ENCODE measurements at places on chromosomes 1 and 21. TPM values are rescaled to one million over a fixed set of nuclear protein-coding genes. Genes with fewer than 3 reads are reported as not detected.

TCHH gene
- 0.09 TPM for total RNA-seq

- no peak for DNase-seq
These were observed 192.4 kb upstream of the RNPC3 start for GRCh38 chr1:103333141-103333540.

- no peak for DNase-seq
These were observed 29.6 kb upstream of the CACHD1 start for GRCh38 chr1:64440183-64440826.

LCE3D gene
- total RNA-seq = not detected

- DNase-seq = no peak
These were observed 1202.3 kb downstream of the NCAM2 start for GRCh38 chr21:22200378-22201092.

DNA sequence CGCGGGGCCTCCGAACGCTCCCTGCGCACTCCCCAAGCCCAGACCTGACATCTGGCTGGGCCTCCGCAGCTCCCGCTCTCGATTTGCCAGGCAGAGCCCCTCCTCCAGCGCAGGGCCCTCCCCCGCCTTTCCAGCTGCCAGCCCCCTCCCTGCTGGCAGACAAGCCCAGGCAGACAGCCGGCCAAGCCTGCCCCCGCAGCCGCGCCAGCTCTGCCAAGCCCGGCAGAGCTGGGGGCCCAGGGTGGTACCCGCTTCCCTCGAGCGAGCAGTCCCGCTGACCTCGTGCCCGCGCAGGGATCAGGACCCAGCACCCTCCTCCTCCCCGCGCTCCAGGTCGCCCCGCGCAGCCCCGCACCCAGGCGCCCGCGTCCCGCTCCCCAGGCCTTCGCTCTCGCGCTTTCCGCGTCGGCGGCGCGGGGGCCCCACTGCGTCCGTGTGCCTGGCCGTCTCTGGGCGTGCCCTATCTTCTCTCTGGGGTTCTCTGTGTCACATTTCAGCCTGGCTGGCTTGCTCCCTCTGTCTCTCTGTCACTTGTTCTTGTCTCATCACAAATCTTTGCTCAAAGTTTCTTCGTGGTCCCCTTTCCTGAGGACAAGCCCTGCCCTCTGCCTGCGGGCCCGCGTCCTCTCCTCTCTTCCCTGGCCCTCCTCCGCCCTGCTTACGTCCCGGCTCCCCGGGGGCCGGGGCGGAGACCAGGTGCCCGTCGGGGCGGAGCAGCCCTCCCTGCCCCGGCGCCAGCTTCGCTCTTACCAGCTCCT lies 580 bp downstream of the INKA2 start:
- DNase-seq = peak; percentile 39

DNA sequence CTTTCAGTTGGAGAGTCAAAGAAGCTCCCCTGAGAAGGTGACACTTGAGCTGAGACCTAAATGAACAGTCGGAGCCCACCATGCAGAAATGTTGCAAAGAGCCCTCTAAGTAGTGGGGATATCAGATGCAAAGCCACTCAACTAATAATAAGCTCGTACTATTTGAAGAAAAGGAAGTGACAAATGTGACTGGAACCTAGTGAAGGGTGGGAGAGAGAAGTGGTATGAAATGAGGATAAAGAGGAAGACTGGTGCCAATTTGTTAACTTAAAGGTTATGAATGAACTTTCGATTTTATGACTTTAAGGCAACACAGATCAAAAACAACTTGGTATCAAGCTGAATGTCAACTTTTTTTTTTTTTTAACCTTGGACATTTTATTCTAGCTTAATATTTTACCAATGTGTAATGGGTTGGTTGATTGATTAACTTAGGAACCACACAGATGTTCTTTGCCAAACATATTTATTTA lies 14.7 kb downstream of the LYPLAL1 start:
- no peak for DNase-seq

IL22RA1 gene
- total RNA-seq = not detected

DNA sequence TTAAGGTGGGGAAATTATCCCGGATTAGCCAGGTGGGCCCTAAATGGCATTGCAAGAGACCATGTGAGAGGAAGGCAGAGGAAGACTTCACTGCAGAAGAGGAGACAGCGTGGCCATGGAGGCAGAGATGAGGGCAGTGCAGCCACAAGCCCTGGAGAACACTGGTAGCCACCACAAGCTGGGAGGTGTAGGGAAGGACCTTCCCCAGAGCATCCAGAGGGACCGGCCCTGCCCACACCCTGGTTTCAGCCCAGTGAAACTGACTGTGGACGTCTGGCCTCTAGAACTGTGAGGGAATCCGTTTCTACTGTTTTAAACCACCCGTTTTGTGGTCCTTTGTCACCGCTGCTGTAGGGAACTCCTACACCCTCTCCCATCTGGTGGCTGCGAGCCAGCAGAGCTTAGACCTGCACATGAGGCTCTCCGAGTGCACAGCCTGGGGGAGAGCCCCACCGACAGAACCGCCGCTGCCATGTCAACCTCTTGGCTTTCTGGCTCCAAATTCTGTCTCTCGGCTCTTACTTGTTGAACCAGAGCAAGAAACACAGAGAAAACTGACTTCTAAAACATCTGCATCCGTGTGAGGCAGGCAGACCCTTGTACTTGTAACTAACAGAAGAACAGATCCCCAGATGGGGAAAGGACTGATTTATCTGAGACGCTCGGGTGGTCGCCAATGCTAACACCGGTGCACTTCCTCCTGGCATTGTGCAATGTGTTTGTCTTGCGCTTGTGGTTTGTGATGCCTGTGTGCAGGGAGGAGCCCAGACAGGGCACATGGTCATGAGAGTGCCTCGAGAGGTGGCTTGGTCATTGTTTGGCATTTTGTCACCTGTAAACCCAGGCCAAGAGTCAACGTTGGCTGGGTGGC lies 90.8 kb upstream of the TMPRSS2 start:
- DNase-seq = no peak

GRCh38 chr1:54051933-54052430 lies 1.0 kb downstream of the TMEM59 start:
- no peak for DNase-seq

SPRR3 gene
- total RNA-seq = not detected
